ENCODE measurements at places on chromosomes 7 and 10.

DNA sequence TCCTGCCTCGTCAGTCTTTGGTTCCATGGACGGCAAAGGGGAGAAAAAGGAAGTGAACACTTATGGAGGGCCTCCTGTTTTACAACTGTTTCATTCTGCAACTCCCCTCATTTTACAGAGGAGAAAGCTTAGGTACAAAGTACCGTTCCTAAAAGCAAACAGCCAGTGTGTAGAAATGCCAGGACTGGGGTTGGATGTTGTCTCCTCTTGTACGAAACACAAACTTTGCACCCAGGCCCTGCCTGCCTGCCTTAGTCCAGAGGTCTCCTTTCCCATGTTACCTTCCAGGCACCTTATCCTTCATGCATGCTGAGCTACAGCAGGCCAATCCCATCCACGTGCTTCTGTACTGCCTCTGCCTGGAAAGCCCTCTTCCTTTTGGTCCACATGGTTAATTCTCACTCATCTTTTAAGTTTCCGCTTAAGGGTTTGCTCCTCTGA lies 86.0 kb downstream of the ICA1 start:
- no peak for DNase-seq

DNA sequence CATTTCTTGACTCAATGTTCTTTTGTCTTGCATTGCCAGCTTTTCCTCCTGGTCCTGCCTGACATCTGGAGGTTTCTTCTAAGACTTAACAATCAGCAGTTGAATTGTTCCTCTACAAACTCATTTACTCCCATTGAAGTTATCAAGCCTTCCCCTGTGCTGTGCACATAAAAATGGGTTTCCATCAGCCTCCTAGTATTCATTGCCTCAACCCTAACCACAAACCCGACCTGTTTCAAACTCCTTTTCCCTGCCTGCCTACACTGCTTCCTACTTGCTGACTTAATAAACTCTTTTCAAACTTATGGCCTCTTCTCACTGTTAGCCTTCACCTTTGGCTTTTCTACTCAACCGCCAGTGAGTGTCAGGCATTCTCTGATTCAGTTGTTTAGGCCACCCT lies 9.4 kb upstream of the CDK6 start:
- no peak for DNase-seq

- no peak for DNase-seq
Measured at GRCh38 chr10:60367431-60367830, 22.2 kb downstream of the ANK3 start.

GRCh38 chr7:17940951-17941431 lies 697 bp upstream of the SNX13 start:
- DNase-seq: peak; percentile 21

GRCh38 chr10:30006410-30006809 lies 53.0 kb downstream of the JCAD start:
- DNase-seq: no peak

DNA sequence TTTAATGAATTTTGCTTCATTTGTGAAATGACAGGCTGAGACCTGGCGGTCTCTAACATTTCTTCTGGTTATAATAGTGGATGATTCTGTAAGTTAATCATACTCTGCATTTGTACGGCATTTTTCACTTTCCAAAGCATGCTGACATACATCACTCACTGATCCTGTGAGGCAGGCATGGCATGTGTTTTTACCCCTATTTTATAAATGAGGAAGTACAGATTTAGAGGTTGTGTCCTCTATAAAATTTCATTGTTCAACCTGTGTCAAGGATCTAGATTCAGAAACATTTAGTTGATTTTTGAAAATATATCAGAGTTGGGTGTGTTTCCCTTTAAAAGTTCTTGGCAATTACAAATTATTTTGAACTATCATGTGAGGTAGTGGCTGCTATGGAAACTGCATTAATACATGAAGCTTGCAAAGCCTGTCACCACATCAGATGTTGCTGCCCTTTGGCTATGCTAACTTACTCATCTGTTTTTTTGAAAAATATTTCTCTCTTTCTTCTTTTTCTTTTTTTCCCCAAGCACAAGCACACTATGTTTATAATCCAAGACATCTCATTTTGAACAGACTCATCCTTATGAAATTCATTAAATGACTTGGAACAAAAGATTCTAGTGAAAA lies 172.7 kb downstream of the GNAI1 start:
- DNase-seq: no peak

DNA sequence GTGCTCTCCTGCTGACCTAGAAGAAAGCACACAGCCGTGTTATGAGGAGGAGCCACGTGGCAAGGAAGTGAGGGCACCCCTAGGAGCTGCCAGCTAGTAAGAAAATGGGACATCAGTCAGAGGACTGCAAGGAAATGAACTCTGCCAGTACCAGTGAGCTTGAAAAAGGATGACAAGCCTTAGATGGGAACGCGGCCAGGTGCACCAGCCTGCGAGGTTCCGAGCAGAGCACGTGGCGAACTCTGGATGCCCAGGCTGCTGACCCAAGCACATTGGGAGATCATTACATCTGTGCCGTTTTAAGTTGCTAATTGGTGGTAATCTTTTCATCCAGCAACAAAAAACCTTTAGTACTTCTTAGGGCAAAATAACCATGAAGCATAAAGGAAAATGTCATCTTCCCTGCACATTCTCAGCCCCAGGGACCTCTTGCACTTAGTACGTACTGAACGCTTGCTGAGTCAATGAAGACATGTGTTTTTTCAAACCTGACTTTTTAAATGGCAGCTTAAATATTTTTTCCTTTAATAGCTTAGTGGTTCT lies 69.4 kb downstream of the AMZ1 start:
- no peak for DNase-seq

DNA sequence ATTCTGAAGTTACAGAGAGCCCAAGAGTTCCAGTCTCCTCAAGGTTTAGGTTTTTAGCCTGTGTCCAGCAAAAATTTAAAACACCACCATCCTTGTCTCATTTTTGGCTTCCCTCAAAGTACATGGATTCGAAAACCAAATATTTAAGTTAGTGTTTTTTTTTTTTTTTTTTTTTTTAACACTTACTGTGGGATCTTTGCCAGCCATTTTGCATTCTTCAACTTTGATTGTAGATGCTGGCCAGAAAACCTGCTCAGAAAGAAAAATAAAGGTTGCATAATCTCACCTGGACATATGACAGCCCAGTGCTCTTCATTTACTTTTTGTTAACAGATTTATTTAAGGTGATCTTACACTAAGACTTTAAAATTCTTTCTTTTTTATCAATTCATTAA lies 91.6 kb downstream of the SEMA3C start:
- DNase-seq: no peak

DNA sequence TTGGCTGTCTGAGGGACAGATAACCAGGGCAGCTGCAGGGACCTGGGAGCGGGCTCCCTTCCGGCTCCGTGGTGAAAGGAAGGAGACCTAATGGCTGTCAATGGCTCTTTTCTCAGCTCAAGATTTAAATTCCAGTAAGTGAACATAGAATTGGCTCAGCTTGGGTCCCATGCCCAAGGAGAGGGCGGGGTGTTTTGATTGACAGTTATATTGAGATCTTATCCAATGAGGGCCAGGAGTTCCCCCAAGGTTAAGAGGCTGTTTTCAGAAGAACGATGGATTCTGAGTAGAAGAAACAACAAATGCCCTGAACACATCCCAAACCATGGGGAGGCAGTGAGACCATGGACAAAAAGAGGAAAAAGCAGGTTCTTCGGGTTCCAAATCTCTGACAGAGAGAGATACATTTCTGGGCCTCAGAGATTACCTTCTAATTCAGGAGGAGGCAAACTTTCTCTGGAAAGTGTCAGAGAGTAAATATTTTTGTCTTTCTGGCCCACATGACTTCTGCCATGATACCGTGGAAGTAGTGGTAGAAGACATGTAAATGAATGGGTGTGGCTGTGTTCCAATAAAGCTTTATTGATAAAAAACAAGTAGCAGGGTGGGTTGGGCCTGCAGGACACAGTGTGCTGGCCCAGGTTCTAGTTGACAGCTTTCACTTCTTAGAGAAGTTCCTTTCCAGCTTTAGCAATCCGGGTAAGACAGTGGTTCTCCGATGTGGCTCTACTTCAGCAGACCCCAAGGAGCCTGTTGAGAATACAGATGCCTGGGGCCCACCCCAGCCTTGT lies 219.6 kb downstream of the RPS24 start:
- DNase-seq: no peak

DNA sequence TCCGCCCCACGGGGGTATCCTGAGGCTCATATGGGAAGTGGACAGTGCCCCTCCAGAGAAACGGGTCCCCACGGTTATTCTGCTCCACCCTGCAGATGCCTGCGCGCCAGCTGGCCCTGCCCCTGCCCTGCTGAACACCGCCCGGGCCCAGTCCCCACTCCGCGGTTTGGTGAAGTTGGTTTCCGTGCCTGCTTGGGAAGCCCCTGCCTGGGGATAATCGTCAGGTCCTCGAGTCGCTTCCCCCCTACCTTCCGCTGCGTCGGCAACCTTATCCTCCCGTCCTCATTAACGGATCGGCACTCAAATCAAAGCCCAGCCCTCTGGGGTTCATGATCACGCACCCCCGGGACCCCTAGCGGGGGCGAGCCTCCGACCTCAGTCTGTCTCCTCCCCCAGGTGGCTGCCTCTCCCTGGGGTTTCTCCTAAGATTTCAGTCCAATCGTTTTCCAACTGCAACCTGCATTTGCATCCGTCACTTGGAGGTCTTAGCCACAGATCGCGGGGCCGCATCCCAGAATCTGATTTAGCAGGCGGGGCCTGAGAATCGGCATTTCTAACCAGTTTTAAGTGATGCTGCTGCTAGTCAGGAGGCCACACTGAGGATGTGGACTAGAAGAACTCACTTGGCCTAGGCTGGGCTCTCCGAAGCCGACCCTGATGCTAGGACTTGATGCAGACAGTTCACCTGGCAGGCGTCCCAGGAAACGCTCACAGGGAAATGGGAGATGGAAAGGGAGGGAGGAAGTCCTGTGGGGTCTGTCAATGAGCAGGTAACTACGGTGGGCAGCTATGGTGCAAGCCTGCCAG lies 27.6 kb downstream of the WDR86 start:
- peak; percentile 74 for DNase-seq

DNA sequence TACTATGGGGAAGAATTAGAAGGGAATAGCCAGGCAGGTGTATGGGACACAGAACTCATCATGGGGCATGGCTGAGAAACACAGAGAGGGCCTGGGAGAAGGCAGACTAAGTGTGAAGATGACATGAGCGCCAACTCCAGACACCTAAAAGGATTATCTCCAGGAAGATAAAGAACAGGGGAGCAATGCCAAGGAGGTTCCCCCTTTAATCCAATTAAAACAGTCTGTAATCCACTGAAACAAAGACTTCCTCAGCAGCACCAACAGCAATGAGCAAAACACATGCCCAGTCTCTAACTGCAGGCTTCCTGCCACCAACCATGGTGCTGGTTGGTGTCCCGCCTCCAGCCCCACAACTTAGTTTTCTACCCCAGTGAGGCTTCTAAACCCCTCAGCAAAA lies 108.9 kb downstream of the GRID1 start:
- no peak for DNase-seq

GRCh38 chr10:60208676-60209269 lies 180.9 kb downstream of the ANK3 start:
- DNase-seq: no peak

DNA sequence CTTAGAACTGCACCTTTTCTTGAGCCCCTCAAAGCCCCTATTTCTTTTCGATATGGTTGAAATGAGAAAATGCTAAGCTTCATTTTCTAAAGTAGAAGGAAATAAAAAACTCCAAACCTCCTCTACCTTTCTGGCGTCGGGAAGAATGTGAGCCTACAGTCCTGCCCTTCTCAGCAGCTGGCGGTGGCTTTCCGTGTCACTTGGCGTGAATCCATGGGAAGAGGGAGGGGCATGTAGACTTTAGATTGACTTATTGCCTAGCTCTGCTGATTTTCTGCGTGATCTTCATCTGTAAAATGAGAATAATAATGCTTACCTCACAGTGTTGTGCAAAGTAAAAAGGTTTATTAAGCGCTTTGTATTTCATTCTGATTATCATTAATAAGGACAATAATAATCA lies 35.0 kb downstream of the PRR15 start:
- no peak for DNase-seq

DNA sequence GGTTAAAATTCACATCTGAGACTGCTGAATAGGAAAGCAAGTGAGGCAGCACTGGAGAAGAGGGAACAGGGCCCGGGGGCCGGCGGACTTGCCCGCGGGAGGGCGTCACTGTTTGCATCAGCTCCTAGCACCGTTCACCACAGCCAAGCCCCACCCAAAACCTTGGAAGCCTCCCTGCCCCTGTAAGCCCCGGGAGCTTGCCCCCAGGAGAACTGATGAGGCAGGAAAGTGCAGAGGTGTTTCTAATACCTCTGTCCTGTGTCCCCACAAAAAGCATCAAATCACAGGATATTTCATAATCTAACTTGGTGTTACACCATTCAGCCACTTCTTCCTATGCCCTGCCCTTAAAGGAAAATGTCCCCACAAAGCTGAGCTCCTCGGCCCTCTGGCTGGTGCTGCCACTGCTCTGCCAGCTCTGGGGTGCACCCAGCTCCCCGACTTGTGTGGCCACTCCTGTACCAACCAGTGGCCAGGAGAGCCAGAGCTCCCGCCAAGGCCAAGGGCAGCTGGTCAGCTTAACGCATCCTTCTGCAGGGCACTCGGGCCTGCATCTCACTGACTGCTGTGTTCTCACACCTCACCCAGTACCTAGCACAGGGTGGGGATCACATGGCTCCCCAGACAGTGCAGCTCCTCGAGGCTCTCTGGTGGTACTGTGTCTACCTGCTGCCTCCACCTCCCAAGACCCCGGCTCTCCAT lies 47.3 kb upstream of the CNPY1 start:
- DNase-seq: no peak

GRCh38 chr7:53383131-53383530 lies 347.7 kb downstream of the POM121L12 start:
- no peak for DNase-seq

- peak; percentile 20 for DNase-seq
Measured at GRCh38 chr7:26500749-26501352, 209.2 kb downstream of the SNX10 start.

- no peak for DNase-seq
Measured at GRCh38 chr7:37971491-37971890, 51.1 kb downstream of the EPDR1 start.

DNA sequence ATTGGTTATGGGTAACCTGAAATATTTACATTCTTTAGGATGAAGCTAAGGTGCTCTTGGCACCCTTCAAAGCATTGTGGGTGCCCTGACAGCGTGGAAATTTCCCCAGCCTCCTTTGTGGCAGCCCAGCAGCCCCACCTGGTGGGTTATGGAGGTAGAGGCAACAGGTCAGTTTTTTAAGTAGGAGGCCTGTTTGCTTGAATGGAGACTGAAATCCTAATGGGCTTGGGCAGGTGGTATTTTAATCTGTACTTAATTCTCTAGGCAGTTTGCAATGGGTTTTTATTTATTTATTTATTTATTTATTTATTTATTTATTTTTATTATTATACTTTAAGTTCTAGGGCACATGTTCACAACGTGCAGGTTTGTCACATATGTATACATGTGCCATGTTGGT lies 139.4 kb downstream of the EPC1 start:
- DNase-seq: peak; percentile 57

GRCh38 chr7:106177738-106178592 lies 65.9 kb upstream of the SYPL1 start:
- DNase-seq: no peak

- no peak for DNase-seq
Measured at GRCh38 chr10:120318862-120319261, 138.2 kb upstream of the PLPP4 start.

GRCh38 chr10:24255115-24255880 lies 46.4 kb downstream of the KIAA1217 start:
- DNase-seq: no peak

- DNase-seq: peak; percentile 51
Measured at GRCh38 chr7:92835851-92836488, 403 bp downstream of the CDK6 start.

GRCh38 chr7:137898839-137899721 lies 52.3 kb upstream of the DGKI start:
- DNase-seq: peak; percentile 73
